ENCODE measurements at places on chromosomes 6 and 20.

DNA sequence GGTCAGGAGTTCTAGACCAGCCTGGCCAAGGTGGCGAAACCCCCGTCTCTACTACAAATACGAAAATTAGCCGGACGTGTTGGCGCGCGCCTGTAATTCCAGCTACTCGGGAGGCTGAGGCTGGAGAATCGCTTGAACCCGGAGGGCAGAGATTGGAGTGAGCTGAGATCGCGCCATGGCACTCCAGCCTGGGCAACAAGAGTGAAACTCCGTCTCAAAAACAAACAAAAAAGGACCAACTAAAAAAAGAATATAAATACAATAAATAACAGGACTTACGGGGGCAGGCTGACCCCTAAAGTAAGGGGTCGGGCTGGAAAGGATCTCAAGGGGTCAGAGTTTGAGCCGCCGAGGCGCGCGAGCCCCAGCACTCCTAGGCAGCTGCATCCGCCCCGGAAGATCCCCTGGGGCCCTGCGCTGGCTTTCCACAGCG is 509 bp upstream of the TPD52L2 start:
- no peak for DNase-seq

DNA sequence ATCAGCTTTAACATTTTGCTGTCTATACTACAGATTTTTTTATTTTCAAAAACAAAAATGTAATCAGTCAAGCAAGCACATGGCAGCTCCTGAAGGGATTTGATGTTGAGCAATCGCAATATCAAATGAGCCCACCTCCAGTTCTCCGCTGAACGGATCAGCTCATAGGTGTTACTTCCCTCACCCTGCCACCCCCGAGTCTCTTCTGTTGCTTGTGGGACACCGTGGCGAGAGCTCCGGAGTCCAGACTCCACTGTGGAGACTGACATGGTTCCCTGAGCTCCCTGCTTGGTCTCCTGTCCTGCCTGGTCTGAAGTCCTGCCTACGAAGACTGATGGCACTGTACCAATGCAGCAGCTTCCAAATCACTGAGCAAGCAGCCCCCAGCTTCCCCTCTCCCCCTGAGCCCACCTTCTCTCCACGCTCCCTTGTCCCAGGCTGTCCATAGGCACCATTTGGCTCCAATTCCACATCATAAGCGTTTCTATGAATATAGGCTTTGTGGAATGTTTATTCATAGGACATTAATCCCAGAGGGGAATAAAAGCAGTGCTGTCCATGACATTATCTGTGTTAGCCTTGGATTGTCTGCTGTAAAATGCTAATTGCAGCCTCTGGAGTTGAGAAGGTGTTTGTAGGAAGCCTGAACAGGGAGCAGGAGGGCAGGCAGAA is 162.2 kb downstream of the LY86 start:
- DNase-seq, result no peak

GRCh38 chr20:699811-700338 is 24.3 kb upstream of the SCRT2 start:
- no peak for DNase-seq

DNA sequence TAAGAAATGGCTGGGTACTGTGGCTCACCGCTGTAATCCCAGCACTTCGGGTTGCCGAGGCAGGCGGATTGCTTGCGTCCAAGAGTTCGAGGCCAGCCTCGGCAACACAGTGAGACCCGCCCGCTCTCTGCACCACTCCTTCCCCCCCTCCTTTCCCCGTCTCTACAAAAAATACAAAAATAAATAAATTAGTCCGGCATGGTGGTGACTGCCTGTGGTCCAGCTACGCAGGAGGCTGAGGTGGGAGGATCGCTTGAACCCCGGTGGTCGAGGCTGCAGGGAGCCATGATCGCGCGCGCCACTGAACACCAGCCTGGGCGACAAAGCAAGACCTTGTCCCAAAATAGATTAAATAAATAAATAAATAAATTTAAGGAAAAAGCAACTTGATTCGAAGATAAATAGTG is 448 bp upstream of the RNF114 start:
- no peak for DNase-seq

DNA sequence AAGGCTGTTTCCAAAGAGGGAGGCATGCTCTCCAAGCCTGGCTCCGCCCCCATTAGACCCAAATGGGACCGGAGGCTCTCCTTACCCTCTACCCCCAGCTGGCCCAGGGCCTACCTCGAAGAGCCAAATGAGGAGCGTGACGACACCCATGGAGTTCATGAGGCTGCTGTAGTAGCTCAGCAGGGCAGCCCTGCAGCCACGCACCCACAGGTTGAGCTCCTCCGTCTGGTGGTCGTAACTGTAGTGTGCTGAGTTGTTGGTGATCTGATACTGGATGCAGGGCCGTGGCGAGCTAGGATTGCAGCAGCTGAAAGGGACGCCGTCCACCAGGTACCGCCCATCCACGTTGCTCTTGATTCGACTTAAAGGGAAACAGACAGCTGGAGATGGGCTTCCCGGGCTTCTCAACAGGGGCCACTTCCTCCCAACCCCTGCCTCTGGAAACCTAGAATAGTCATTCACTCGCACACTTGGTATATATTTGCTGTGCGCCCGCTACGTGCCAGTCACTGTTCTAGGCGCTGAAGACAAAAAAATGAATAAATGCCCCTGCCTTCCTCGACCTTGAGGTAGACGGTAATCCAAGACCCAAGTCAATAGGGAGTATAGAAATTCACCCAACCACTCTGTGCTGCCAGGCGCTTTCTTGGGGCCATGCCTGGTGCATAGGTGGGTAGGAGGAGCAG is 18.0 kb downstream of the PRPH2 start:
- no peak for DNase-seq

DNA sequence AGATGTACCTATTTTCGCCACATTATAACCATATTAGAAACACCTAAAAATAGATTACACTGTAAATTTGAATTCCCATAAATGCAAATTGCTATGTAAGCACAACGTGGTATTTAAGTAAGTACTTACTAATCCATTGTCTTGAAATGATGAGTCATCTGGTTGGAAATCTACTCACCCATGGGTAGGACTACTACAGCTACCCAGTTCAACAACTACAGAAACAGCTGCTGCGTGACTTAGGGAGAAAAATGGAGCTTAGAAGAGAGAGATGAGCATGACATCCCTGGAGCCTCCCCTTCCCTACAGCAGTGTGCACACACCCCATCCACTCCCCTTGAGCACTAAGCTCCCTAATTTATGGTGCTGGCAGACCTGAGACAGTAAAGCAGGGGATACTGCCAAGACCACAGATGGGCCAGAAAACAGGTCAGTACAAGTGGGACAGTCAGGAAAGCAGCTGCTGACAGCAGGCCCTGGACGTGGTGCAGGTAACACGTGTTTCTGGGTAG is 26.9 kb downstream of the RRAGD start:
- DNase-seq, result no peak

DNA sequence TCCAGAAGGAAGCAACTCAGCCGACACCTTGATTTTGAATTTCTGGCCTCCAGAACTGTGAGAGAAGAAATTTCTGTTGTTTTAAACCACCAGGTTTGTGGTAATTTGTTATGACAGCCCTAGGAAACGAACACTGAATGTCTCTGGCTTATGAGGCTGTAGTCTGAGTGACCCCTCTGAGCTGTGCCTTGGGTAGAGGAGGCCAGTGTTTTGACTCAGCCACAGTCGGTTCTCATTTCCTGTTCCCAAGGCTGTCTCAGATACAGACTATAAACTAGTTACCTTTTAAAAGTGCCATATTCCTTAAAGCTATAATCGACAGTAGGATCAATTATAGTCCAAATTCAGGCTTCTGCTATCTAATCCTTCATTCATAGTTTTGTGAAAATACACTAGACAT is 391.2 kb upstream of the MAP3K7 start:
- DNase-seq, result no peak

- no peak for DNase-seq
These were observed 9.9 kb downstream of the DNMT3B start for GRCh38 chr20:32772046-32772445.

Measured in progenitor cell of endocrine pancreas (in vitro differentiated cells).